ENCODE measurements at places on chromosomes 11 and 22.

DNA sequence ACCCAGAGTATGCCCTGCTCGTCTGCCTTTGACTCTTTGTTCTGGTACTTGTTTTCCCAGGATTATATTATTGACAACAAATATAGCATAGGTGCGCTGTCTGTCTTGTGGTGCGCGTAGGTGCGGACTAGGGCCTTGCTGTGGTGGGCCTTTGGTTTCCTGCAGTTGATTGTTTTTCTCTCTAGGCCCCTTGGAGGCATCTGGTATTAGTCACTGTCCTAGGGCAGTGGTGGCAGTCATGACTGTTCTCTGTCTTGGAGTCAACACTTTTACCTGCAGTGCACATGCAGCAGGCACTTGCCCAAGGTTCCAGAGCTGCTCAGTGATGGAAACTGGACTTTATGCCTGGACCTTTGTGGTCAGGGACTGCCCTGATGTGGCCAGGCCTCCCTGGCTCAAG is 18.6 kb downstream of the PPP6R2 start:
- no peak for DNase-seq

DNA sequence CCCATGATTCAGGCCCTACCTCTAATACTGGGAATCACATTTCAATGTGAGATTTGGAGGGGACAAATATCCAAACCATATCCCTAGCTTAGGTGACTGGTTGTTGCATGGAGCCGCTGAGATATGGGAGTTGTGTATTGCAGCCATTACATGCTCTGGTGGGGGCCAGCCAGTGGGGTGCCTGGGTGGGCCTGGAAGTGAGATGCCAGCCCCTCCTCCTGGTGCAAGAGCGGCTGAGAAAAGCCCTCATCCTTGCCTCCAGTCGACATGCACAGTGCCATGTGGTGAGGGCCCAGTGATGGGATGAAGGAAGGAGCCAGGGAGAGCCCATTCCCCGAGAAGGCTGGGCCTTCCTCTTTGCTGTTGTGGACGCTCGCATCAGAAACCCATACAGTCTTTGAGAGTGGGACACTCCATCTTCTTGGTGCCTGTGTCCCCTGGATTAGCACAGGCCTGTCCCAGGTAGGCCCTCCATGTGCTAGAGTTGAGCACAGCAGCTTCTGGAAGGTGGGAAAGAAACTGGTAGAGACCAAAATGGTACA is 1043.0 kb downstream of the TBC1D22A start:
- no peak for DNase-seq

- DNase-seq = no peak
Observed at GRCh38 chr11:115919341-115920091, 415.3 kb upstream of the CADM1 start.

- no peak for DNase-seq
Observed at GRCh38 chr11:129146191-129146590, 45.9 kb downstream of the ARHGAP32 start.

GRCh38 chr11:62892077-62892922 is 11.6 kb downstream of the SLC3A2 start:
- DNase-seq = no peak

GRCh38 chr11:14593671-14594070 is 49.9 kb upstream of the PDE3B start:
- no peak for DNase-seq

DNA sequence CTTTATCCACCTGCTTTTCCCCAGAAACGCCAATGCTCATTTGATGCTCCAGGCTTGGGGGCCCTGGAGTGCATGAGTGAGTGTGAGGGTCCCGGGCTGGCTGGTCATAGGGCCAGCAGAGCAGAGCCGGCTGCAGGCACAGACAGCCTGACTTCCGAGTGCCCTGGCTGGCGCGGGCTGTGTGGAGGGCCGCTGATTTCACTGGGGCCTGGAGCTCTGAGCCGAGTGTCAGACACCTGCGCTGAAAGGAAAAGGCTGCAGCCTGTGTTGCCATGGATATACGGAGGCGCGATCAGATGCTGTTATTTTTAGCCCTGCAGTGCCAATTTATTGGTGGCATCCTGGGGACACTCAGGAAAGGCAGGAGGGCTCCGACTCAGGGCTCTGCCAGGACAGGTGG is 87.6 kb downstream of the ST3GAL4 start:
- no peak for DNase-seq

- no peak for DNase-seq
Observed at GRCh38 chr11:16841481-16841880, 103.0 kb downstream of the C11orf58 start.

- DNase-seq = no peak
Observed at GRCh38 chr11:61826930-61827570, 1.1 kb upstream of the FADS2 start.

GRCh38 chr11:61477727-61478148 is 30.8 kb upstream of the LRRC10B start:
- no peak for DNase-seq

All from SK-N-MC (cell line).